ENCODE measurements at places on chromosomes 2 and 18.

- DNase-seq, result no peak
Measured at GRCh38 chr18:48889115-48889941, 61.4 kb downstream of the SMAD7 start.

- no peak for DNase-seq
Measured at GRCh38 chr2:16284941-16285625, 344.7 kb downstream of the MYCN start.

- DNase-seq, result no peak
Measured at GRCh38 chr2:69701100-69701945, 40.6 kb upstream of the ANXA4 start.

DNA sequence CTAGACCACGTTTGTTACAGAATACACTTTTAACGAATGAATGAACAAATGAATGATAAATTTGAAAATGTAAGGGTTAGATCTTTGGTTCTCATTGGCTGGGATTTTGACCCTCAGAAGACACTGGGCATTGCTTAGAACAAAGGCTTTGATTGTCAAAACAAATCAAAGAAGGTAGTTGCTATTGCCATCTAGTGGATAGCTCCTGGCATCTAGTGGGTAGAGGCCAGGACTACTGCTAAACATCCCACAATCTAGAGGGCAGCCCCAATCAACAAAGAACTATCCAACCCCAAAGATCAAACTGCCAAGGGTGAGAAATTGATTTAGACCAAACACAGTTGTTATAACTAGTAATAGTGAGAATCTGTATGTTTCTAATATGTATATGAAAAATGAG lies 552.3 kb downstream of the KCNJ3 start:
- no peak for DNase-seq

GRCh38 chr18:76318607-76319006 lies 176.4 kb downstream of the ZNF516 start:
- no peak for DNase-seq

DNA sequence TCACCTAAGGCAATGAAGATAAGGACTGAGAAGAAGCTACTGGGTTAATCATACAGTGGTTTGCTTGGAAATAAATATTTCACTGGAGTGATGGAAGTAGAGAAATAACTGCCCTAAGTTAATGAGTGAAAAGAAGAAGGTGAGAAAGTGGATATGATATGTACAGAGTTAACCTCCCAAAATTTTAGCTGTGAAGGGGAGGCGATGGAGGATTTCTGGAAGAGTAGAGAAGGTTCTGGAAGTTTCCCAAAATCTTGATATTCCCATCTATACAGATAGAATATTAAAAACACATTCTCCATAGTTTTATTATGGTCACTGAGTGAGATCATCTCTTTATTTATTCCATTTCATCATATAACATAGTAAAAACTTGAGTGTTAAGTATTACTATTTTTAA lies 296.6 kb upstream of the RGPD4 start:
- DNase-seq, result no peak

- DNase-seq, result no peak
Measured at GRCh38 chr18:63970809-63971205, 926 bp downstream of the SERPINB8 start.

DNA sequence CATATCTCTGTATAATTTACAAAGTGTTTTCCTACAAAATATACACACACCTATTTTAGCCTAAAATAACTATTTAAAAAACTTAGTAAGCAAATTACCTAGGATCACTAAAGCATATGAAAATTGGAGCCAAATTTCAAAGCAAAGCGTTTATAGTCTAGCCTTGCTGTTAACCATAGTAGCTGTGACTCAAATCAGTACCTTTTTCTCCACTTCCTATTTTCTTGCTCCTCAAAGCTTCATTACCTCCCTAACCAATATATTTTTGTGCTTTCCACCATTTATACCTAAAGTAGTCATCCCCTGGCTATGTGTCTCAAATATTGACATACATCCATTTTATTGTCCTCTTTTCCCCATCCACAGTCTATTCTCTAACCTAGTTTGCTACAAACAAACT lies 73.1 kb downstream of the ERBB4 start:
- DNase-seq, result no peak

- no peak for DNase-seq
Measured at GRCh38 chr2:145321344-145321743, 801.4 kb upstream of the ZEB2 start.

DNA sequence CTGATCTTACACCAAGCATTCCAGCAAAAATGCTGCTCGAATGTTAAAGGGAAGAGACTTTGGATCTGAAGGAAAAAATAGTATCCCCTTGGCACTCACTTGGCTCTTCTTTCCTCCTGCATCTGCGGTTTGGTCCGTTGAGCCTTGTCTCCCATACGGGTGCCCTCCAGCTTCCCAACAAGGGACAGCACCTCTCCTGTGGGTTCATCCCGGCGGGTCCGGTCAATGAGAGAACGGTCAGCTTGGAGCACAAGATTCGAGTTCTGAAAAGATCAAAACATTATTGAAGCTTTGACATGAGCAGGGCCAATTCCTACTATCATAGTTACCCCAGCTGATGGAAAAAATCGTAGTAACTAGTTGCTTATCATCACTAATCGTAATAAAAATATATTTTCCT lies 740 bp downstream of the SNRNP200 start:
- DNase-seq, result no peak

DNA sequence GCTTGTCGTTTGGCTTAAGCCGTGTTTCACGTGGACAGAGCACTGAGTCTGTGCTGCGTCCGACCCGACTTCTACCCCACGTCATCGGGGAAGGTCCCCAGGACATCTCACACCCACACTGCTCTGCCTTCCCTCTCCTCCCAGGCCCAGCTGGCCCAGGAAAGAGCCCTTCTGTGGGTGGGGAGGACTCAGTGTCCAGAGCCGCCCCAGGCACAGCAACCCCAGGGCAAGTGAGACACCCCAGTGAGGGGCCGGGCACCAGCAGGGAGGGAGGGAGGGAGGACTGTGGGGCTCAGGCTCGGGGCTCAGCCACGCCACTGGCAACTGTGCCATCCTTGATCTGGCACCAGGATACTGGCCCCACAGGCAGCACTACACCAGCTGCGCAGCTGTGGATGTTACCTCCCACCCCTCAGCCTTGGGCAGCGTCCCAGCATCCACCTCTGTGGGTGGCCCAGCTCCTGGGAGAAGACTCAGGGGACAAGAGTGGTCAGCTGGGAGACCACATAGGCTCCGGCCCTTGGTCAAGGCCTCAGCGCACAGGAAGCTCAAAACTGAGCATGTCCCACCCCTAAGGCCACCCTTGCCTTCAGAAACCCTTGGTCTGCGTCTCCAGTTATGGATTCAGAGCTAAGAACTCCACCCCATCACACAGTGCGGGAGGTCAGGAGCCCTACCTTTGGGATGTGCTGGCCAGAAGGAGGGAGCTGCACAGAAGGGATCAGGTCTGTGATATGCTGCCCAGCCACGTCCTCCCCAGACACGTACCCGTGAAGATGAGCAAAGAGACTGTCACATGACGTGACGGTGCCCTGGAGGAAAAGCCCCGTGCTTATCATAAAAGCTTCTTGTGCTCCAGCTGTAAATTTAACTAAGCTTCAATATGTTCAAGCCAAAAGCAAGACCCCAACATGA lies 11.7 kb downstream of the PASK start:
- DNase-seq, result no peak

DNA sequence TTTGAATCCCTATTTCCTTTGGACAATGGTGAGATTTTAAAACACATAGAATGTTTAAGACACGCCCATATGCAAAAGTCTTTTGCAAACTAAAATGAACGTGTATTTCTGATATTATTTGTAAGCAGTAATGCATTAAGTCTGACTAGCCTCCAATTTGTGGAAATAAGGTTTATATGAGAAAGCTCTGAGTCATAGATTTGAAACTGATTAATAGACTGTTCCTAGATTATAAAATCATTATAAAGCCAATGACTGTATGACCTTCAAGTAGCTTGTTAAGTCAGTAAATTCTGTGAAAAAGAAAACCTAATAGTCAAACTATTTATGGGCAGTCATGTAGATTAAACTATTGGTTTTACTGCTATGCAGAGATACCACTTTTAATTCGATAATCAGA lies 12.8 kb upstream of the EFEMP1 start:
- DNase-seq, result no peak

DNA sequence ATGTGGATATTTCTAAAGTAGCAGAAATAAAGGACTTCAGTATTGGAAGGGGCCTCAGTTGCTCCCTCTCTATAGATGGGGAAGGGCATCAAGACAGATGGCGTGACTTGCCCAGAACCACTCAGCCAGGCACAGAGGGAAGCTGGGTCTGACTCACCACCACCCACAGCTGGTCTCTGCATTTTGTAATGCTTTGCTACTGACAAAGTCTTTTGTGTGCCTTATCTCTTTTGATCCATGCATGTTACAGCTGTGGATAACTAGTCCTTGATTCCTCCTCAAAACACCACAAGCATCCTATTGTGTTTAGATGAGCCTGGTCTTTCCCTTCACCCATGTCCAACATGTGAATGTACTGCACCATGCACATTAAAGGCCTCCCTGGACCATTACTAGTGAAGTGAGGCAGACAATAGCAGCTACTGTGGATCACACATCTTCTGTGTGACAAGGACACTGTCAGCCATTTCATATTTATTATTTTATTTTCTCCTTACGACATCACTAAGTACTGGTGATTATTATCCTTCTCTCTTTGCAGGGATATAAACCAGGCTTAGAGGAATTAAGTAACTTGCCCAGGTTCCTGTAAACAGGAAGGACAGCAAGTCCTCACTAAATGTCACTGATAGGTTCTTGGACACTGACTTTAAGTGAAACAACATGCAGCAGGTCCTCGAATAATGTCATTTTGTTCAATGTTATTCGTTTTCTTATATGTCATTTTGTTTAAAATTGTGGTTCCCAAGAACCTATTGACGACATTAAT lies 29.6 kb upstream of the IL37 start:
- DNase-seq, result no peak

DNA sequence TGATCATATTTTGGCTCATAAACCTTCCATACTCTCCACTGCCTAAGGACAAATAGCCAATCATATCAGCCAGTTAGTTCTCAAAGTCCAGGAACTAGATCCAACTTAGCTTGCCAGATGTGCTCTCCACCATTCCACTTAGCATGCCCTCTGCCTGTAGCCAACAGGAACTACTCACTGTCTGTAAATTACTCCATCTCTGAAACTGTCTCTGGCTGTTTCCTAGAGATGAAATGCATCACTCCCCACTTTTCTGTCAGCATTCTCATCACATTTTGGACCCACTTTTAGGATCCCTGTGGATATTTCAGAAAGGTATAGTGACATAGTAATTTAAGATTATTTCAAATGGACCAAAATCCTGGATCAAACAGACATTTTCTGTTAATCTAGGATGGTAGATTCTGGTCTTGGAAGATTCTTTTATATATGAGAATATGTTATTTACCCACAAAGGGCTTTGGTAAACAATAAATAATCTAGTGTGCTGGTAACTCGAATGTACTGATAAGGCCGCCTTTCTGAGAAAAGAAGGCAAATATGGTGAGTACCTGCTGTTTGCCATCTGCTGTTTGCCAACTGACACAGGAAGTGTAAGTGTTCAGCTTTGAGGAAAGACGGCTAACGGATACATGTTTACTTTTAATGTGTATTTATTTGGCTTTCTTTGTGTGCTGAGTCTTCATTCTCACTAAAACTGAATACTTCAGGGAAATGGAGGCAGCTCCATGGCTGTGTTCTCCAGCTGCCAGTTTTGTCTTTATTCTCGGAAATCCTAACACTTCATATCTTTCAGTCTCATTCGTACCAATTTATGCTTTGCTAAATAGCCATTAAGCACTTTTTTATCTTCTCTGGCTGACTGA lies 79.5 kb downstream of the EVA1A start:
- no peak for DNase-seq

DNA sequence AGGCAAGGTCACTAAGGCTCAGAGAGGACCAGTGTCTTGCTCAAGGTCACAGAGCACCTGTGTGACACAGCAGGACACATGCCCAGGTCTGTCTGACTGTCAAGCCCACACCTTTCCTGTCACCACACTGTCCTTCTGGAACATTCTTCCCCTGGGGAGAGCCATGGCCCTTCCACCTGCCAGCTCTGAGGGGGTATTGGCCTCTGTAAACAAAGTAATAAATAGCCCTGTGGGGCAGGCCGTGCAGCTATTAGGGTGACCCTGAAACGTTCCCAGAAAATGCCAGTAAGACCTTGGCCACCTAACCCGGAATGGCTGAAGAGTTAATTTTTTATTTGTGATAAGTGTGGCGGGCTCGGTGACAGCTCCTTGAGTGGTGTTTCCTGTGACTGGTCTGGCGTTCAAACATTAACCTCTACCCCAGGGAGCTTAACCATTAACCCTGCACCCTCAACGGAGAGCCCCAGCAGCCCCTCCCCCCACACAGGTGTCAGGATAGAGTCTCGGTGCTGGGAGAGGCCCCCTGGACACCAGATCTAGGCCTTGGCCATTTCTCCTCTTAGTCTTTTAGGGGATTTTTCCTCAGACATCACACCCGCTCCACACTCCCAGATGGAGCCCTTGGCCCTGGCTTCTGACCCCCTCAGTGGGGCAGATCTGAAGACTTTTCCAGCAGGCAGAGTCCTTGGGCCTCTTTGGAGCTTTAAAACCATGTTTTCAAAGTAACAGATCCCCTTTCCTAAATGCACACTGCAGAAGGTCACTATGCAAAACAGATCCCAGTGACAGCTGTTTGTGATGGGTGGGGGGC lies 36.6 kb downstream of the SCTR start:
- DNase-seq, result no peak

DNA sequence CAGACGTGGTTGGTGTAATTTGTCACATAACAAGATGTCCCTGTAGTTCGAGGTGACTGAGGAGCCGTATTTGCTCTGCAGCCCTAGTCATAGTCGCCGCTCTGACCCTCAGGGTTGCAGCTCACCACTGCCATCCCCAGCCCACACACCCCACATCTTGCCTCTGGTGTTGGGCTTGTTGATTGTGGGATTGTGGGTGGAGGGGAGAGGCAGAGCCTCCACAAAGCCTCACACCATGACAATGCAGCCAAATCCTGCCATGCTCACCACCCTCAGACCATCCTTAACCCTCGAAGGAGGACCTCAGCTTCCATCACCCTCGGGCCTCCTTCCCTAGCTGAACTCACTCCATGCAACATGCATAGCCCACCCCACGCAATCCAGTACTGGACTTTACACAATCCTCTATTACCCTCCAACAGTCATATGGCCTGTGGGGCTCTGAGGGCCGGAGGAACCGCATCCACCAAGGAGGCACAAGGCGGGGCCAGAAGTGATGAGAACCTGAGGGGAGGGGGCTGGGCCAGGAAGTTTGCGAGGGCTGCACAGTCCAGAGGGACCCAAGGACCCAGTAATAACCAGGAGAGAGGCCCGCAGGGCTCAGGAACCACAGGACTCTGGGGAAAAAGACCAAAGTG lies 11.6 kb downstream of the PKDCC start:
- DNase-seq, result no peak

DNA sequence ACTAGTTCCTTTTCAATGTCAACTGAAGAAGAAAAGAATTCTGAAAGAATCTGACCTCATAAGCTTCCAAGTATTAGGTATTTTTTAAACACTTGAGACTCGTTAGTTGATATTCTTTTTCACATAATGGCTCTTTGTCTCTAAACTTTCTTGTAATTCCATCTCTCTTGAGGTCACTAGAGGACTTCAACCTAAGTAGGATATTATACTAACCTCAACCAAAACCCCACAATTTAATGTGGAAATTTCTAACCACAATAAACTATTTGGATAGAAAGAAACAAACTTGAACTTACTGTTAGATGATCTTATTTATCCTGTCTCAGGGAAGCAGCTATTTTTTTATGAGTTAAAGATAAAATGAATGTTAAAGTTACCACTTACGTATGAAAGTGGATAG lies 206.9 kb upstream of the FSIP2 start:
- no peak for DNase-seq
